ENCODE measurements at places on chromosomes 6 and 20. TPM values are rescaled to one million over a fixed set of nuclear protein-coding genes. Genes with fewer than 3 reads are reported as not detected.

The BPIFA1 gene
- not detected for total RNA-seq

The GSTA1 gene
- not detected for total RNA-seq

The MTHFD1L gene
- total RNA-seq, result 36.3 TPM

The PABPC1L gene
- 6.0 TPM for total RNA-seq

The GLP1R gene
- not detected for total RNA-seq

- DNase-seq, result no peak
Measured at GRCh38 chr6:145722190-145722589, 13.1 kb downstream of the EPM2A start.

- DNase-seq, result no peak
Measured at GRCh38 chr20:33675136-33675959, 1.1 kb upstream of the NECAB3 start.

- DNase-seq, result no peak
Measured at GRCh38 chr20:5781798-5782750, 31.9 kb downstream of the SHLD1 start.

- no peak for DNase-seq
Measured at GRCh38 chr20:58647162-58647795, 3.8 kb upstream of the STX16 start.

DNA sequence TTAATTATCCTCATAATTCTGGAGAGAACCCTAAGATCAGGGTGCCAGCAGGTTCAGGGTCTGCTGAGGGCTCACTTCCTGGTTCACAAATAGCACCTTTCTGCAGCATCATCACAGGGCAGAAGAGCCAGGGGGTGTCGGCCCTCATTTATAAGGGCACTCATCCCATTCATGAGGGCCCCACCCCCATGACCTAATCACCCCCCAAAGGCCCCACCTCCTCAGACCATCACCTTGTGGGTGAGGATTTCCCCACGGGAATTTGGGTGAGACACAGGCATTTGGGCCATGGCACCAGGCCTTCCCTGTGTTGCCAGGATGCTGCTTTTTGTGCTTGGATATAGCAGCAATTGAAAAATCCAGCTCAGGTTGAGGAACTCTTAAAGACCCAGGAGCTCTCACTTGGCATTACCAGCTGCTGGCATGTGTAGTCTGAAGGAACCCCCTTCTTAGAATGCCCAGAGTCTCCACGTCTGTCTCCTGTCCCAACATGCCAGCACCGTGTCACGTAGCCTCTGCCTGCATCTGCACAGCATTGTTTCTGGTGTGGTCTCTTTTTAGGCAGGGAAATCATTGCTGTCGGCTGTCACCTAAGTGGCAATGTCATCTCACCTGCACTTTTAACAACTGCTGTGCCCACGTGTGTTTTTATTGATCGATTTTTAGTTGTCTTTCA is 71.5 kb downstream of the RPP40 start:
- DNase-seq, result no peak

GRCh38 chr20:10654630-10655029 is 19.2 kb downstream of the JAG1 start:
- no peak for DNase-seq

DNA sequence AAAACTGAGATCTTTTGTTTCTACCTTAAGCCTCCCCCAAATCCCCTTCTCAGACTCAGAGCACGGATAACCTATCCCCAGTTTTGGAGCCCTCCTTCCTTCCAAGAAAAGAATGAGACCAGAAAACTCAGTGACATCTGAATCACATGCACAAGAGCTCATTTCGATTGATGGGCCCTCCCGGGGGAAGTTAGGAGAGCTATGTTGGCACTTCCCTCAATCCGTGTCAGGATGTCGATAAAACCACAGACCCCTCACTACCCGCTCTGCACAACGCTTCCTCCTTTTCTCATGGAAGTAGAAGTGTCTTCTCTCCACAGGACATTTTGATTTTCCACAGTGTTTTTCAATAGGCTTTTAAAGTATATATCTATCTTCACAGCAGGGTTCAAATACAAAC is 332.4 kb downstream of the HACE1 start:
- DNase-seq, result no peak

- DNase-seq, result peak; percentile 76
Measured at GRCh38 chr6:69917834-69918233, 51.5 kb downstream of the COL19A1 start.

- no peak for DNase-seq
Measured at GRCh38 chr6:151374036-151374683, 17.2 kb downstream of the ZBTB2 start.

GRCh38 chr6:29990931-29991330 is 48.6 kb downstream of the HLA-A start:
- no peak for DNase-seq

- DNase-seq, result no peak
Measured at GRCh38 chr6:34035704-34036356, 110.1 kb downstream of the GRM4 start.

DNA sequence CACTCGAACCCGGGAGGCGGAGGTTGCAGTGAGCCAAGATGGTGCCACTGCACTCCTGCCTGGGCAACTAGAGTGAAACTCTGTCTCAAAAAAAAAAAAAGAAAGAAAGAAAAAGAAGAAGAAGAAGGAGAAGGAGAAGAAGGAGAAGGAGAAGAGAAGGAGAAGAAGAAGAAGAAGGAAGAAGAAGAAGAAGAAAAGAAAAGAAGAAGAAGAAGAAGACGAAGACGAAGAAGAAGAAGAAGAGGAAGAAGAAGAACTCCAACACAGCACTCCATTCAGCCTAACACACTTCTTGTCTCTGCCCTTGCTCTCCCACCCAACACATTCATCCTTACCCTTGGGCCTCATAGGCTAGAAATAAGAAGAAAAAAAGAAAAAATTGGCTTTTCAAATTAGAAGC is 6.9 kb downstream of the ZFP57 start:
- DNase-seq, result no peak

DNA sequence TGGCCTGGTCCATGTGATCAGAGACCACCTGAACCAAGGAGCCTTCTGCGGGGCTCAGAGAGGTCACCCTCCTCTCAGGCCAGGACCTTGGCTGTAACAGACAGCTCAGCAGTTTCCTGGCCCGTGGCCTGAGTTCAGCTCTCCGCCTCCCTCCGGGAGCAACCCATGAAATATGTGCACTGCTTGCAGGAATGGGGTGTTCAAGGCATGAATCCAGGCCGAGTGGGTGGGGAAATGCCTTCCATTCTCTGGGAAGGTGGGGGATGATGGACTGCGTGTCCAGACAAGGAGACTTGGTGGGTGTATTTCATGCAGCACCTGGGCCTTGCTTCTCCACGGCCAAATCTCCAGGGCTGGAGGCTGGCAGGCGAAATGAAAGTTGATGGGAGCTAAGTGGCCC is 46.0 kb downstream of the SIRPA start:
- no peak for DNase-seq

DNA sequence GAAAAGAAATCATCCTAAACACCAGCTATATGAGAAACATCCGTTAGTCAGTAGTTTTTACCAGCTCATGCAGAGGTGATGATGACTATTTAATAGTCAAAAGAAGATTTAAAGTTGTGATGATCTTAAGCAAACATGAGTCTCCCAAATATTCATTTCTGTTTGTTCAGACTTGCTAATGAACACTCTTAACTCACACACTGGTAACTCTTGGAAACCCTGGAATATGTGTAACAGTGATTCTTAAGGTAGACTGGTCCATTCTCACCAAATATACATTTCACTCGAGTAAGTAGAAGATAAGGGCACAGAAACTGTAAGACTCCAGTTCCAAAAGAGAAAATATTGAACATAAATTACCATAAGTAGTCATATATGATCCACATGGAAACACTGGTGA is 29.1 kb downstream of the RSPO3 start:
- DNase-seq, result no peak

DNA sequence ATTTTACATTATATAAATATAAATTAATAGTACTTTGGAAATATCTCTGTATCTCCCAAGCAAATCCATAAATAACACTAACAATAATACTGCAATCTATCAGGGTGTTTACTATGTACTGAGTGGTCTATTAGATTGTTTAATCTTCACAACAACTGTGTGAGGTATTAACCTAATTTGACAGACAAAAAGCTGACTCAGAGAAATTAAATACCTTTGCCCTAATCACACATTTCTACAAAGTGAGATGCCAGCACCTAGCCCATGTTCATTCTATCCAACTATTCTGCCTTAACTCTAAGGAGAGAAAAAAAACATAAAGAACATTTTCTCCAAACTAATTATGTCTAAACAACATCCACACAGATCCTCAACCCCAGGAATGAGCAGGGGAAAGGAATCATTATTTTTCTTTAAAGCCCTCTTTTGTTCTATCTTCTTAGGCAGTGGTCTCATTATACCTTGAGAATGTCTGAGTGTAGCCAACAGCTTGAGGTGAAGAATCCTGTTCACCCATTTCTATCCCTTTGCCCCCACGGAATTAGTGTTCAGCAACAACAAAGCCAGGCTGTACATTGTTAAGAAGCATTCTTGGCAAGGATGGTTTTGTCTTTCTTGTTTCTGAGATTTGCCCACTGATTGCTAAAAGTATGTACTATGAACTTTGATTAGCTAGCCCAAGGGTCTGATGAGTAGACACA is 42.7 kb downstream of the PRL start:
- DNase-seq, result no peak

GRCh38 chr6:24991810-24992467 is 56.2 kb upstream of the RIPOR2 start:
- peak; percentile 52 for DNase-seq

GRCh38 chr20:2139250-2139649 is 37.6 kb downstream of the STK35 start:
- no peak for DNase-seq

GRCh38 chr20:13089950-13090469 is 81.2 kb downstream of the SPTLC3 start:
- DNase-seq, result no peak

DNA sequence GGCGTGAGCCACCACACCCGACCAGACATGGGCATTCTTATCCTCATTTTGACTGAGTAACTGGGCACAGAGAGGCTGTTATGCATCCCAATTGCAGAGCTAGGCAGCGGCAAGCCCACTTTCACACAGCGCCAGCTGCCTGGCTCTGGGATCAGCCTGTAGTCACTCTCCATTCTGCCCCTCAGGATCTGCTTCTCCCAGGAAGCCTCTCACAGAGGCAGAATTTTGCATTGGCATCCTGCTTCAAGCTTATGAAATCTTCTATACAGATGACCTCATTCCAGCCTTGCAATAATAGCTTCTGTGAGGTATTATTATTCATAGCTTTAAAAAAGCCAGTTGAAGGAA is 37.0 kb upstream of the IER3 start:
- no peak for DNase-seq

DNA sequence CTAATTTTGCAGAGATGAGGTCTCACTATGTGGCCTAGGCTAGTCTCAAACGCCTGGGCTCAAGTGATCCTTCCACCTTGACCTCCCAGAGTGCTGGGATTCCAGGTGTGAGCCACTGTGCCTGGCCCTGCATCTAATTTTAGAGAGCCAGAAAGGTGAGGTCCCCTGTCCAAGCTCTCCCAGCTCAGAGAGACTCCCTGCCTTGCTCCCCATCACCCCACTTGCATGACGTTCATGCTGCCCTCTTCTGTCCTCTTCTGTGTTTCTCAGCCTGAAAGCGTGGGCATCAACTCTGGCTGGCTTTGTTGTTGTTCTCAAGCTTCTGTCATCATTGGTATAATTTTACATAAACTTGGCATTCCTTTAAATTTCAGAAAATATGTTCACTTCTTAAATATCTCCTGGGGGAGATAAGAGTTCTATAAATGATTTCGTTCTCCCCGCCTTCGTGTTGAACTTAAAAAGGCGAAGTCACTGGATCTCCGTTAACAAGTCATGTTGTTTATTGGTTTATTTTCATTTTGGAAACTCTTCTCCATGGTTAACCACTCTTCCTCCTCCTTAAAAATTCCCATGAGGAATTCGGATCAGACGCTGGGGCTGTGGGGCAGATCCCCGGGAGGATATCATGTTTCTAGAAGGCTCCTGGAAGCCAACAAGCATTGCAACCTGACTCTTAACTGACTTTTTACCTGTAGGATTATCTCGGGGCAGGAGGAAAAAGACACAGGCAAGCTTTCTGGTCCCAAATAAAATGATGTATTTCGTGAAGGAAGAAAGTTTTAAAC is 13.2 kb upstream of the PARD6B start:
- DNase-seq, result no peak

DNA sequence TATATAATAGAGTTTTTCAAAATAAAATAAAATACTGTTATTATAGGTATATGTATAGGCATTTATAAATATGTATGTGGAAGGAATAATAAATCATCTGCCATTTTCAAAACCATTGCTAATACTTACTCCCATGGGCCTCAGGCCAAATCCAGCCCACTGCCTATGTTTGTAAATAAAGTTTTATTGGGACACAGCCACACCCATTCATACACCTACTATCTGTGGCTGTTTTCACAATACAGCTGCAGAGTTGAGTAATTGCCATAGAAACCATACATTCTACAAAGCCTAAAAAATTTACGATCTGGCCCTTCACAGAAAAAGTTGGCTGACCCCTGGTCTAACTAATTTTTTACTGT is 9.5 kb downstream of the ALDH5A1 start:
- DNase-seq, result no peak

- DNase-seq, result peak; percentile 78
Measured at GRCh38 chr6:37048851-37049757, 43.6 kb downstream of the FGD2 start.

DNA sequence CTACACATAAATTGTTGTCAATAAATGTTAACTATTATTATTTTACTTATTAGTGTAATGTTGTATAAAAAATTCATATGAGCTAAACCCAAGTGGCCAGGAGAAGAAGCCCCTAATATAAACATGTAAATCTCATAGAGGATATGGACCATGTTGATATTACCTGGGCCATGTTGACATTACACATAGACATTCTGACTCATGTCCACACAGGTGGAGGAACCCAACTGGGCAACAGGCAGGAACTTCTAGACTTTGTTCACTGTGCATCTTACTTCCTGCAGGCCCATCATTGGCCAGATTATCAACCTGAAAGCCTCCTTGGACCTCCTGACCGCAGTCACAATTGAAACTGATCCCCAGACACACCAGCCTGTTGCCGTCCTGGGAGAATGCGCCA is 7.2 kb downstream of the BPIFA2 start:
- no peak for DNase-seq

GRCh38 chr6:109944448-109944847 is 33.7 kb upstream of the GPR6 start:
- DNase-seq, result no peak

DNA sequence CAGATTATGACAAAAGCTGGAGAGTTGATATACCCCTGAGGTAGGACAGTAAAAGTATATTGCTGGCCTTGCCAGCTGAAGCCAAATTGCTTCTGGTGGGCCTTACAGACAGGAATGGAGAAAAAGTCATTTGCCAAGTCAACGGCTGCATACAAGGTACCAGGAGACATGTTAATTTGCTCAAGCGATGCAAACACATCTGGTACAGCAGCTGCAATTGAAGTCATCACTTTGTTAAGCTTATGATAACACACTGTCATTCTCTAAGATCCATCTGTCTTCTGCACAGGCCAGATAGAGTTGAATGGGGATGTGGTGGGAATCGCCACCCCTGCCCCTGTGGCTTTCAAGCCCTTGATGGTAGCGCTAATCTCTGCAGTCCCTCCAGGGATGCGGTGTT is 40.4 kb upstream of the POPDC3 start:
- no peak for DNase-seq

GRCh38 chr20:2357114-2357513 is 23.6 kb upstream of the TGM6 start:
- DNase-seq, result no peak
